ENCODE measurements at places on chromosomes 6 and 20. TPM values are rescaled to one million over a fixed set of nuclear protein-coding genes. Genes with fewer than 3 reads are reported as not detected.

IFNGR1 gene
- 18.2 TPM for total RNA-seq

- H3K36me3 ChIP-seq: no peaks in the 10 kb centered on the region
- no peak overlapping the region for H3K4me3 ChIP-seq
- H3K27ac ChIP-seq: no peak overlapping the region
Observed at GRCh38 chr6:146593986-146594385, 4.8 kb upstream of the ADGB start.

DNA sequence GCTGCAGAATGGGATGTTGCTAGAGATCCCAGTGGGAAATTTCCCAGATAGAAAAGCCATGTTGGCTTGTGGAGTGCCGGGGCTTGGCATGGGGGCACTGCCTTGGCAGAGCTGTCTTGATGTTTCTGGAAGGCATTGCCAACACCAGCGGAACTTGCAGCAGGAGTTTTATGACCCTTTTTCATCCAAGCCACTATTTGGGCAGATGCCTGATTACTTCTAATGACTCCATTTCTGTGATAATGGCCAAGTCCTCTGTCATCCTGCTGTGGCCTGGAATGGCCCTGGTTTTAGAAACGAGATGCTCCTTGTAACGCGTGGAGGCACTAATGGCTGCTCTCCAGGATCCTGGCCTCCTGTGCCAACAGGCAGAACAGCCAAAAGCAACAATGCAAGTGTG, 229.0 kb downstream of the ZNF217 start:
- no peak overlapping the region for H3K27ac ChIP-seq
- no peak overlapping the region for H3K4me3 ChIP-seq
- no peaks in the 10 kb centered on the region for H3K36me3 ChIP-seq
- no peak for DNase-seq
- H3K27me3 ChIP-seq: peaks cover 5% of the 10 kb centered on the region

DNA sequence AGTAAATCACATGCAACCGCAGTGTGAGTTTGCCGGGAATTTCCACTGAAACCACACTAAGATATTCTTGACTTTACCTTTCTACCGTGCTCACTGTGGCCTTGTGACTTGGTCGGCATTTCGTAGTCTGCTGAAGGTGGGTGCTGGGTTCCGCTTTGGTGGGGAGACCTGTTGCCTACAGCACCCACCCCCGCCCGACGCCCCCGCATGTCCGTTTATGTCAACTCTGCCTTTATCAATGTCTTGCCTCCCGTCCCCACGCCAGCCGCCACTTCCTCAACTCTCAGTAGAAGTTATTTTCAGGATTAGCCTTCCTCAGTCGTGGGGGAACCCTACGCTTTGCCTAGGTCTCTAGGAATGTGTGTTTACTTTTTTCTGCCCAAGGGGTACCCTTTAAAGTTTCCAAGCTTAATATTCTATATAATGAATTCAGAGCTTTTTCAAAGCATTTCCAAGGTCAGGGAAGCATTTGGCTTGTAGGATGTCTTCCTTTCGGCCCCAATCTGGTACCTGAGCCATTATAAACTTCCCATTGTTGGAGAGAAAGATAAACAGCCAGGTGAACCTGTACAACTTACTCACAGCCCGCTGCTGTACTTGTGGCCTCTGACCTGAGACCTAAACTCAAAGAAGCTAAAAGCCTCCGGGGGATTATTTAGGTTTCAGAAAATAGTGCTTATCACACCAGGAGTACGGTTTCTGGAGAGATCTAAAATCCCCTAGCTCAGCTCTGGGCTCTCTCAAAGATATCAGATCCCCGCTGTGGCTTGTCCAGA, 54.2 kb downstream of the TBC1D7 start:
- peak overlapping the region; percentile 4 for H3K27ac ChIP-seq
- H3K36me3 ChIP-seq: peaks cover 1% of the 10 kb centered on the region
- peaks cover 23% of the 10 kb centered on the region for H3K4me1 ChIP-seq
- H3K27me3 ChIP-seq: peaks cover 6% of the 10 kb centered on the region
- peak overlapping the region; percentile 8 for H3K4me3 ChIP-seq
